ENCODE measurements at places on chromosomes 1 and 21.

GRCh38 chr21:33125680-33126375, 55.9 kb downstream of the OLIG1 start:
- no peak for DNase-seq

DNA sequence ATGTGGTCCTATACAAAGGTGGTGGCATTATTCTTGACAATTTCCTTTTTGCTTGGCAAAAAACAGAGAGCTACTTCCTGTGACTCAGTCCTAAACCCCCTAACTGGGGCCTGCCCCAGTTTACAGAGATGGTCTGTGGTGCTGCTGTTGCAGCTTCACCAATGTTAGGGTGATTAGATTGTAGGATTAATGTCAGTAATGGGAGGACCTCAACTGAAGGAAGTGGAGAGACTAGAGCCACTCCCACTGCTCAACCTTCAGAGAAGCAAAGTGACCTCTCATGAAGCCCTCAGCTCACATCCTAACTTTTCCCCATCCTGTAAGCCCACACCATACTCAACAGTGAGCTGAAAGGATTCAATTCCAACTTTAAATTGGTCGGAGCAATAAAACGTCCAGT, 3.6 kb downstream of the S100A6 start:
- no peak for DNase-seq

DNA sequence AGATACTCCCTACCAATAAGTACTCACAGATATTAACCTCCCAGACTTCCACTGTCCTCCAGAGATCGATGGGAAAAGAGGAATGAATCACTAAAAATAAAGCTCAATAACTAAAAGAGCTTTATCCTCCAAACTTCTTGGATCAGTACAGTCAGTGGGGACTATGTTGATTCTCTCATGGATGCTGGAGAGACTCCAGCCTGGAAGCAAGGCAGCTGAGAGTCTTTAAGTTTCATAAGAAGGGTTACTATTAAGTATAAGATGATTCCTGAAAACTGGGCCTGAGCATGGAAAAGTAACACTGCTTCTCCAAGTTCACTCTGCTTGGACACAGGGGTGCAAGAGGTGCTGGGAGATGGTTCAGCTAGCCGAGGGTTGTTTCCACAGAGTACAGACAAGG, 6.2 kb upstream of the DDR2 start:
- peak; percentile 49 for DNase-seq

DNA sequence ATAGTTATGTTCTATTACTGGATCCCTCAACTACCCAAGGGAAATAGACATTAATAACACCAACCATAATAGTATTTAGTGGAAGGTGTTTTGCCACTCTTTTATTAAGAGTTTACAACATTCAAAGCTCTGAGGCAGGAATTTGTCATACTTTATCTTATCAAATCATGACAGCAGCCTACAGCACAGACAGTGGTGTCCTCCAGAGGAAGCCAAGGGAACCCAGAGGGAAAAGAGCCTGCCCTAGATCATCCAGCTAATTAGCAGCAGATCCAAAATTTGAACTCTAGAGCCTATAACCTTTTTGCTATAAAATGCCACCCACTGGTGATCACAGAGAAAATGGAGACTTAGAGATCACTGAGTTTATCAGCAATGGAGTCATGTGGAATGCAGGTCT, 18.2 kb downstream of the VAV3 start:
- DNase-seq, result no peak

GRCh38 chr1:37588939-37589338, 6.8 kb downstream of the GNL2 start:
- no peak for DNase-seq

- no peak for DNase-seq
Observed at GRCh38 chr1:200528858-200529606, 91.5 kb downstream of the KIF14 start.

DNA sequence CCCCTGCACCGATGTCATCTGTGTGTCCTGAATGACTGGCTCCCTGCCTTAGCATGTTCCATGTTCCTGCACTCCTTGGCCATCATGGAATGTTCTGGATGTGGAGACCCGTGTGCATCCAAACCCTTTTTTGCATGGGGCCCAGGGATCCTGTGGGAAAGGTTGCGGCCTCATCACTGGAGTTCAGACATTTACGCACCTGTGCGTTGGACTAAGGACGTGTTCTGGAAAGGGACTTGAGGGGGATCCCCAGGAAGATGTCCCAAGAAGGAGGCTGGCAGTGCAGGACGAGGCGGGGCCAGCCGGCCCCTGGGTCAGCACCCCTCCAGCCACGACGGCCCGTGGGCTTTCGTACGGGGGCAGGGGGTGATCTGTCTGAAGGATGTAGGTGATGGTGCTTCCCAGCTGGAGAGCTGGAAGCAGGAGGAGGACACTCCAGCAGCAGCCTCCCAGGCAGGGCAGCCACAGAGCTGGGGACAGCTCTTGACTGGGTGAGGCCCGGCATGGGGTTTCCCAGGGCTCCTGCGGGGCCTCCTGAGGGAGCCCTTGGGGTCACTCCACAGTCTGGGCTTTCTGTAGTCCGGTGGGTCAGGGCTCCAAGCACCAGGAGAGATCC, 67.2 kb downstream of the SCCPDH start:
- DNase-seq, result no peak

DNA sequence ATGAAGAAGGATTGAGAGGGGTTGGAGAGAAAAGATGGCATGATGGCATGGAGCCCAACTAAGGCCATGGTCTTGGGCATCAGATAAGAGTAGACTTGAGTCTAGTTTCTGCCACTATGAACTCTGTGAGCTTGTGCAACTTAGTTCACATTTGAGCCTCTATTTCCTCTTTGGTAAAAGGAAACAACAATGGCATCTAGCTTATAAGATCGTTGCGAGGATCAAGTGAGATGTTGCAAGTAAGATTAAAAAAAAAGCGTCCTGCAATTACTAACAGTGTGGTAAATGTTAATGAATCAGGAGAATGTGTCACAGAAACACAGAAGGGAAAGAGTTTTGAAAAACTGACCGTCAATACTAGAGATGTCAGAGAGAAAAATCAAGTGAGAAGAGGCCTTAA, 202.9 kb upstream of the FGGY start:
- DNase-seq, result no peak

DNA sequence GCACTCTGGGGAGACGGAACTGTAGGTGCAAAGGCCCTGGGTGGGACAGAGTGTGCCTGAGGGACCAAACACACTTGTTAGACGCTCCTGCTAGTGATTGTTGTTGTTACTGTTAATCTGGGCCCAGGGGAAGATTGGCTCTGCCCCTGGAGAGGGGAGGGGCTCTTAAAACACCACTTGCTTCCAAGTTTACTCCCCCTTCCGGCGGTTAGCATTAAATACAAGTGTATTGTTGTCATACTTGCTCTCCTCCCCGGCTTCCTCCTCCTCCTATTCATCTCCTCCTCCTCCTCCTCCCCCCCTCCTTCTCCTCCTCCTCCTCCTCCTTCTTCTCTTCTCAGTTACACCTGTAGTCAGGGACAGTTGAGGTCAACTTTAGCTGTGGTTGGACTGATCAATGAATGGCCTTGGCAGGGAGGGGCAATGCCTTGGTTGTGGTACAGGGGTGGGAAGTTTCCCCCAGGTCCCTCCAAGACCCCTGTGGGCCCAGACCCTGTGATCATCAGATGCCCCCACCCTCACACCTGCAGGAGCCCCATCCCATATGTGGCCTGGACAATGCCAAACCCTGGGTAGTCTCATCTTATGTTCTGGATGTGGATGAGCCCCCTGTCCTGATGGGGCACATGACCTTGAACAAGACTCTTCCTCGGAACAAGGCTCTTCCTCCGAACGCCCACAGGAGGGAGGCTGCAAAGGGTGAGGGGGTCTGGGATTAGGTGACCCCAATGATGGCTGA, 217.3 kb downstream of the PTPRU start:
- peak; percentile 16 for DNase-seq

GRCh38 chr1:206658264-206658980, 23.1 kb downstream of the DYRK3 start:
- no peak for DNase-seq

GRCh38 chr21:15000081-15000480, 64.7 kb downstream of the NRIP1 start:
- DNase-seq, result peak; percentile 30

- no peak for DNase-seq
Observed at GRCh38 chr1:213606252-213606820, 381.4 kb upstream of the PROX1 start.

DNA sequence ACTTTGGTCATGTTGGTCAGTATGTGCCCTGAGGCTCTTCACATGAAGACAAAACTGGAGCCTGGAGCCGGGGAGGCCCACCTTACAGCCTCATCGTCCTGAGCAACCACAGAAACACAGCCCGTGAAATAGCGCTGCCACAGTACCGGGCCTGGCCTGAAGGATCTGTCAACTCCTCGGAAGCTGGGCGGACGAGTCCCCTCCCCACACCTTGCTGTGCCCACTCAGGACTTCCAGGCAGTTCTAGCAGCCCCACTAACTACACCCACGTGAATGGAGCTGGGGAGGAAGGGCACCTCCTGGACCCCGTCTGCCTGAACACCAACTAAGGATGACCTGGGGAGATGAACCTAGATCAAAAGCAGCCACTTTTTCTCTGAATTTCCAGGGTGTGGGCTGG, 24.7 kb downstream of the SDE2 start:
- DNase-seq, result no peak

DNA sequence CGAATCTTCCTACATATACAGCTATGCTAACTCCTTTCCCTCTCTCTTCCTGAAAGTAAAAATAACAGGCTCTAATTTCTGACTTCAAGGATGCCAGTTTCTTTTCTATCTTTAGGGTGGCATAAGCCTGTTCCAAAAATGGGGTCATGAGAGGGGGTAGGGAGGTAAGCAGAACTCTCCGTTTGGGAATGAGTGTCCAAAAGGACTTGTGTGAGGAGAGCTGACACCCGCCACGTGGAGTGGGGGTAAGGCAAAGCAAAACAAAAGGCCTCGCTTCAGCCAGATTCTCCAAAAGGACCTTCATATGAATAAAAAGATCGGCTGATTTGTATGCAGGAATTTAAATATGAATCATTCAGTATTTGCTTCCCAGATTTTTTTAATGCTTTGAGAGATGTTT, 28.6 kb downstream of the PLPPR4 start:
- DNase-seq, result no peak

GRCh38 chr1:87176514-87176913, 152.2 kb upstream of the LMO4 start:
- no peak for DNase-seq

- no peak for DNase-seq
Observed at GRCh38 chr1:188350104-188350503, 1521.4 kb downstream of the PLA2G4A start.

GRCh38 chr1:1359664-1360468, 1.5 kb upstream of the MXRA8 start:
- DNase-seq, result peak; percentile 52

DNA sequence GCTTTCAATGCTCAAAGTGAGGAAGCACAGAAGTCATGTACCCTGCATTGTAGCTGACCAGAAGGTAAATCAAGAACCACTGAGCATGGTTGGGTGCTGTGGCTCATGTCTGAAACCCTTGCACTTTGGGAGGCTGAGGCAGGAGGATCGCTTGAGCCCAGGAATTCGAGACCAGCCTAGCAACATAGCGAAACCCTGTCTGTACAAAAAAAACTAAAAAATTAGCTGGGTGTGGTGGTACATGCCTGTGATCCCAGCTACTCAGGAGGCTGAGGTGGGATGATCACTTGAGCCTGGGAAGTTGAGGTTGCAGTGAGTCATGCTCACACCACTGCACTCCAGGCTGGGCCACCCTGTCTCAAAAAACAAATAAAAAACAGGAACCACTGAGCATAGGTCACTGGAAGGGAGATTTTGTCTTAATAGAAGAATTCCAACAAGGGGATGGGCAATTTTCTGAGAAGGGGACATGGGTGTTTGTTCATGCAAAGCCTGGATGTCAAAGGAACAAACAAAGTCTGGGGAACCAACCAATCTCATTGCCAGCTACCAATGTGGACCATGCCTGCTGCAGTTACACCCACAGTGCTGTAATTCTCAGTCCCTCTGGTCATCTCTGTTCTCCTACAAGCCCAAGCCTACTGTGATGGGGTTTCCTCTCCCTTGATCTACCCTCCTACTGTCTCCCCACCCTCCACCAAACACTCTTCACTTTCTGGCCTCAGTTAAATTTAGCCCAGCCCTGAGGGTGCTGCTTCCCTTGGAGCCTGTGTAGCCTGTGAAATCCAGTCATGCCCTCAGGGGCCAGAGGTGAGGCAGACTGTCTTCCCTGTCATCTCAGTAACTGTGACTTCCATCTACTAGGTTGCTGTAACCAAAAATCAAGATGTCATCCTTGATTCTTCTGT, 47.9 kb downstream of the ELF3 start:
- peak; percentile 53 for DNase-seq

GRCh38 chr1:203524152-203524551, 30.2 kb downstream of the OPTC start:
- no peak for DNase-seq

DNA sequence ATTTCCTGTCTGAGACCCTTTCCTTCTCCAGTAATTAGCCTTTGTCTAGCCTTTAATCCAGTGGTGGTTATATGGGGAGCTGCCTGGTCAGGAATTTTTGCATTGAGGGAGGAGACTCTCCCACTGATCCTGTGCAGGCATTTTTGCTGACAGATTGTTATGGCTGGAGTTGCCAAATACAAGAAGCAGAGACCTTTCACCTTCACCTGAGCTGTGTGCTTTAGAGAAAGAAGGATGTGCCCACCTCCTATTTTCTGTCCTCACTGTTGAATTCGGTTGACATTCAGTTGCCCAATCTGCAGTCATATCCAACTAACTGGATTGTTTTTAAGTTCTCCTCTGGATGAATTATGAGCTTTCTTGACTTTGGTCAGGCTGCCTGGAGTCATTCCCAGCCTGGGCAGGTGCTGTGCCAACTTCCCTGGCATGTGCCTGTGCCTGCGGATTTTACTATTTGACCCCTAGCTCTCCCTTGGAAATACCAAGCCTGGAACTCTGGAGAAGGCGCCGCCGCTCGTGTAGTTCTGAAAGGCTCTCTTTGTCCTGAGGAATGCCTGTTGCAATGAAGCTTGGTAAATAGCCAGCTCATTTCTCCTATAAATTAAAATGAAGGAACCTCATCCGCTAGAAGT, 143.9 kb downstream of the NOS1AP start:
- DNase-seq, result peak; percentile 81

DNA sequence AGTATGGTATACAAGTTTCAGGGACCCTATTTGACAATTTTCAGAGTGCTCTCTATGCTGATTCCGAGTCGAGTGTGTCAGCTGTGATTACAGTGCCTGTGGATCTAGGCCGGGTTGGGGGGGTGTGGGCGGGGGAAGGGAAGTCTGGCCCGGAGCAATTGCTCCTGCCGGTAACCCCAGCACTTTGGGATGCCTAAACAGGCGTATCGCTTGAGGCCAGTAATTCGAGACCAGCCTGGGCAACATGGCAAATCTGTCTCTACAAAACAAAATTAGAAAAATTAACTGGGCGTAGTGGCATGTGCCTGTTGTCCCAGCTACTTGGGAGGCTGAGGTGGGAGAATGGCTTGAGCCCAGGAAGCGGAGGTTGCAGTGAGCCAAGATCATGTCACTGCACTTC, 1.6 kb upstream of the IL10RB start:
- no peak for DNase-seq

DNA sequence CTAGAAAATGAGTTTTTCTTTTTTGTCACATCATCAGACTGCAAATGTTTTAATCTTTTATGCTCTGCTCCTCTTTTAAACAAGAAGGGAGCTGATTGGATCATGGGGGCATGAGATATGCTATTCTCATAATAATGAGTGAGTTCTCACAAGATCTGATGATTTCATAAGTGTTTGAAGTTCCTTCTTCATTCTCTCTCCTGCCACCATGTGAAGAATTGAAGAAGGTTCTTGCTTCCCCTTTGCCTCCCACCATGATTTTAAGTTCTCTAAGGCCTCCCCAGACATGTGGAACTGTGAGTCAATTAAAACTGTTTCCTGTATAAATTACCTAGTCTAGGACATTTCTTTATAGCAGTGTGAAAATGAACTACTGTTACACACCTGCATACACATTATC, 218.2 kb downstream of the NRIP1 start:
- no peak for DNase-seq

GRCh38 chr21:38983560-38983959, 177.8 kb downstream of the ETS2 start:
- DNase-seq, result no peak
